NCI-H1436 (cell line): ENCODE measurements at places on chromosomes 2 and 18.

GRCh38 chr2:64065516-64065915 is 46.3 kb upstream of the VPS54 start:
- DNase-seq, result no peak

- DNase-seq, result no peak
These were observed 591.9 kb downstream of the IRS1 start for GRCh38 chr2:226207671-226208070.

- DNase-seq, result no peak
These were observed 189.3 kb downstream of the SH3RF3 start for GRCh38 chr2:109318150-109318948.

DNA sequence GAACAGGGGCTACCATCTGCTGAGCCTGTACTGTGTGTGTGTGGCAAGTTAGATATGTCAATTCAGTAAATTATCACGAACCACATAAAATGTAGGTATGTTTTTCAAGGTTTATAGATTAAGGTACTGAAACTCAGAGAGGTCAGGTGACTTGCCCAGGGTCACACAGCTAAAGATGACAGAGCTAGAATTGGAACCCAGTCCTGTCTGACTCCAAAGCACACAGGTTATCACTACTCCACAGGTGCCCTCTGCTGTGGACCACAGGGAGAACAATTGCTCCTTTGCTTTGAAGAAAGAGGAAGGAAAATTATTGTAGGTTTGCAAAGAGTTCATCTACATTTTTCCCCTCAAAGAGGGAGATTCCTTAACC is 229.7 kb upstream of the AGAP1 start:
- no peak for DNase-seq

DNA sequence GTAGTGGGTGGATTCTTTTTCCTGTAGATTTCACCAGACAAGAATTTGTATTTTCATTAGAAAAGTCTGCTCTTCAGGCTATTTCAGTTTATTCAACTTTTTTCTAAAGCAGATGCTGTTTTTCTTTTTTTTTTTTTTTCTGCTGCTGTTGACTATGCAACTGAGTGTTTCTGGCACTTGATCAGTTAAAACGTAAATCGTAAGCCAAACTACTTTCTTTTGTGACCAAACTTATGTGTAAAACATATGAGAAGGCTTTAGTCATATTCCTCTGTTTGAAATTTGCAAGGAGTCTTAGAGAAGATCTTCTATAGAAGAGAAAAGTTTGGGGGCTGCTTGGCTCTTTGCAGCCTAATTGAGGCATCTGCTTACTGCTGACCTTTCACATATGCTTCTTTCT is 170.1 kb downstream of the PARD3B start:
- DNase-seq, result no peak

GRCh38 chr2:239954166-239955086 is 70.7 kb downstream of the NDUFA10 start:
- no peak for DNase-seq

- DNase-seq, result no peak
These were observed 348.1 kb downstream of the RNF144A start for GRCh38 chr2:7265286-7265685.

- no peak for DNase-seq
These were observed 464.3 kb upstream of the ID2 start for GRCh38 chr2:8217468-8218030.

DNA sequence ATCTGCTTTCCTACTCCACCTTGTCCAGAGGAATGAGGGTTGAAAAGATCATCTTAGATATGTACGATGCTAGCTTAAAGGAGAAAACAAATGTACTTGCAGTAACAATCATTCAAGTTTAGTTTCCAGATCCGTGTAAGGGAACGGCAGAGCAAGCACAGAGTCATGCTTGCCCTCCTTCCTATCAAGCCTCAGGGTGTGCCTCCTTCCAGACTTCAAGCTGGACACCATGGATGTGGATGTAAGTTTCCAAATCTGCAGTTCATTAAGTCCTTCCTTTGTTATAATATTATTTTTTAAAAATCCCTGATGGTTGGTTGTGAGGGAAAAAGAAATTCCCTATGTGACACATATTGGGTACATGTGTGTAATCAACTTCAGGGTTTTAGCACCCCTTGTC is 238.9 kb upstream of the NT5C1B start:
- no peak for DNase-seq

- no peak for DNase-seq
These were observed 194.8 kb downstream of the ANAPC1 start for GRCh38 chr2:111689174-111689573.

DNA sequence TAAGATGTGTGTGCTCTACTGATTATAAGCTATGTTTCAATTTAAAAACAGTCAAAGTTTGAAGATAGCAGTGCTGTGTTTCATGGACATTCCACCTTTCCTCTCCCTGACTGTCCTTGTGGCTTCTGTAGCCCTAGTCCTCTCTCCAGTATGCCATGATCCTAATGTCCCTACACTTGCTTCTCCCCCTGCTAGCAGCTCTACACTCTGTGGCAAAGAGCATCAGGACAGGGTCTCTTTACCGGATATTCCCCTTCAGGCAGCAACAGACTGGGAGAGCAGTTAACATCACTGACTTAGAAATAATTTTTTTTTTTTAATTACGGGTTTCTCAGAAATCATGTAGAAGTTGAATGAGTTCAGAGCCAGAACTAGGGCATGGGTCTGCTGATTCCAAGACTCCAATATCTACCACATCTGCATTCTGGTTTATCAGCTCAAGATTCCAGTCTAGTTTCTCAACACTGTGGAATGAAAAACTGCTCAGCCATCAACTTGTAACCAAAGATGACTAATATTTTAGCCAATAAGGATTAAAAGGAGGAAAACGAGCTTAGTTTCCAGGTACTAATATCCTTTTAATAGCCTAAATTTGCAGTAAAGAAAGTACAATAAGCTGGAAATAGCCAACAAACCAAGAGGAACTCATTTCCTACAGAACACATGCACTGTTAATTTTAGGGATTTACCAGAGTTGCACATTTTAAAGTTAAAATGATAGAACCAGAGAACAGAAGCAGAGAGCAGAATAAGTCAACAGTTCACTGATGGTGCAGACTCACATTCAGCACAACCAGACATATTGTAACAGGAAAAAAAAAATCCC is 45.2 kb downstream of the TMEM131 start:
- DNase-seq, result no peak

- DNase-seq, result no peak
These were observed 1.8 kb downstream of the WNT10A start for GRCh38 chr2:218882461-218882816.

- no peak for DNase-seq
These were observed 25.1 kb upstream of the ALK start for GRCh38 chr2:29946505-29946904.

DNA sequence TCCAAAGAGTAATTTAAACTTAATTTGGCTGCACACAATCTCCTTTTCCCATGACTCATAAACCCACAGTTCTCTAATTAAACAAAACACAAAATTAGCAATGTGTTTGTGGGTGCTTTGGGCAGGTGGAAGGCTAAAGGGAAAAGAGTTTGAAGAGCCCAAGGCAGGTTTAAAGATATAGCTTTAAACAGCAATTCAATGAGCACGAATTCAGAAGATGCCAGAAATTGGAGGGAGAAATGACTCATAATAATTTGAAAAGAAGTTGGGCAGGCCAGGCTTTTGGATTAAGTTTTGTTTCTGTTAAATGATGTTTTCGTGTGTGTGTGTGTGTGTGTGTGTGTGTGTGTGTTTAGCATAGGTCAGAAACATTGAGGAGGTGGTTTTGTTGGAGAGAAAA is 594.8 kb upstream of the ZEB2 start:
- DNase-seq, result no peak

GRCh38 chr18:3126457-3127097 is 93.2 kb downstream of the MYOM1 start:
- DNase-seq, result no peak

DNA sequence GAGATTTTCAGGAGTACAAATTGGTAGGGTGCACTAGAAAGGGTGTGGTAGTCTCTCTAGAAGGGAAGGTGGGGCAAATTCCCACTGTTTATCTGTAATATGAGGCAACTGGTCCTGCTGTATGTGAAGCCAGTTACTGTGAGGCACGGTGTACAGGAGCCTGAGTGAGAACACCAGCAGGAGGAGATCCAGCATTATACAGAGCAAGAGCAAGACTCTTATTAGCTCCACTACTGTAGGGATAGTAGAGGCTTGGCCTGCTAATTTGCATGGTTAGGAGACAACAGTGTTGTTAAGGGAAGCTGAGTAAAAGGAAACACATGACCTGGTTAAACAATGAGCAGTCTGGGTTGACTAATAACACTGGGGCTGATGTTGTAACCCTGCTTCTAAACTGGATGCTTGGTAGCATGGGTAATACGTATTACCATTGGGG is 76.3 kb upstream of the WDSUB1 start:
- DNase-seq, result no peak

DNA sequence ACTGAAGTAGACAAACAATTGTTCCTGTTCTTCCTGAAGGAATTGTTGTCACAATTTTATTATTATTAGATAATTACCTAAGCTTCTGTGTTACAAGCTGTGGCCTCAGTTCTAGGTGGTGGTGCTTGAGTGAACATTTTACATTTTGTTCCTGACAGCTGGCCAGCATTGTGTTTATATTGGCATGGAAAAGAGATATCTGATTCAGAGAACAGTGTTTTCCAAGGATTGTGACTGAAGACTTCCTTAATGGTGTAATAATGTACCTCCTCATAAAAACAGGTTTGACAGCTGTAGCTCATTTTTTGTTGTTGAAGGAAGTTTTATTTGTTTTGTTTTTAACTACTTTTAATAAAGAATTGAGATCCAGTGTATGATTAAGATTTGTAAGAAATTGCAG is 95.2 kb downstream of the EPB41L5 start:
- DNase-seq, result no peak

DNA sequence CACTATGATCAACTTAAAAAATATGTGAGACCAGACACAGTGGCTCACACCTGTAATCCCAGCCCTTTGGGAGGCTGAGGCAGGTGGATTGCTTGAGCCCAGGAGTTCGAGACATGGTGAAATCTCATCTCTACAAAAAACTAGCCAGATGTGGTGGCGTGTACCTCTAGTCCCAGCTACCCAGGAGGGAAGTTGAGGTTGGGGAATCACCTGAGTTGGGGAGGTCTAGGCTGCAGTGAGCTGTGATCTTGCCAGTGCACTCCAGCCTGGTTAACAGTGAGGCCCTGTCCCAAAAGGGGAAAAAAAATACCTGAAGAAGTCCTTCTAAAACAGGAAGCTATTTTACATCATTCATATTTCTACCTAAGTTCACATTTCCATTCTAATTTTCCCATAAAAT is 144.0 kb downstream of the EML6 start:
- no peak for DNase-seq

DNA sequence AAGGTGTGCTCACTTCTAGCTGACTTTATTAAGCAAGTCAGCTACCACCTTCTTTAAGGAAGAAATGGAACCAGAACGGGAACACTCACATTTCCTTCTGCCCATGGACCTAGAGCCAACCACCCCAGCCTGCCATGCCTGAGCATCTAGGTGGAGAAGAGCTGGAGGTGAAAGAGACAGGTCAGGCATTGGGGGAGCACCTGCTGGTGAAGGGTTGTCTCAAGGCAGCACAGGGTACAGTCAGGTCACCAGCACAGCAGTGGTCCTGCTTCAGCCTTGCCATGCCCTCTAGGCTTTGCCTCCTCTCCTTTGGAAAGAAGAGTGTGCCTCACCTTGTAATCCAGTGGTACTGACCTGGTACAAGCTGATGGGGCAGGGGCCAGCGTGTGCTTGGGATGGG is 107.9 kb downstream of the KCNF1 start:
- no peak for DNase-seq

DNA sequence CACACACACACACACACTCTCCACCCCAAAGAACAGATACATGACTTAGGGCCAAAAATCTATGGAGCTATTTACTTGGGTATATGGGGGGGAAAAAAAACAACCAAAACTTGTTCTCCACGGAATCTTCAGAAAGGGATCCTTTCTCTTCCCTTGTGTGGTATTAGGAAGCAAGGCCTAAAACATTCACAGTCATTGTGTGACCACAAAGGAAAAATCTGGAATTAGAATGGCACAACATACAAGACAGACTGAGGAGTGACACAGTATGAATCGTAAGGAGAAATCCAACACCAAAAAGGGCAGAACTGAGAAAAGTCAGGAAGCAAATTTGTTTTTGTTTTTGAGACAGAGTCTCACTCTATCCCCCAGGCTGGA is 70.3 kb downstream of the ASXL2 start:
- DNase-seq, result no peak
